ENCODE measurements at places on chromosomes 5 and 9.

GRCh38 chr9:28249424-28249823, 676.1 kb upstream of the C9orf72 start:
- no peak for DNase-seq

DNA sequence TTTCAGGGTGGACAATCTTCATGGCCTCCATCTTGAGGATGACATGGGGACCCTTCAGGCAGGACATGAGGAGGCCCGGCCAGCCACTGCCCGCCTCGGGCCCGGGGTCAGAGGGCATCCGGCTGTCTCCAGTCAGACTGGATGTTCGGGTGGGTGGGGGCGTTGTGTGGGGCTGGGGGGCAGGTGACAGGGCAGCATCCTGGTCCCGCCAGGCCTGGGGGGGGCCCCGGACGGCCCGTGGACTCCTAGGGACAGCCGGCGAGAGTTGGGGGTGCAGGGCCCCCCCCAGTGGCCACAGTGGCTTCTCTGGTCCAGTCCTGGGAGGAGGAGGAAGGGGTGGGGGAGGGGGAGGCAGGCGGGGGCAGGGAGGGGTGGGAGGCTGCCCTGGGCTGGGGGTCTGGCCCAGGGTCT, 940 bp downstream of the RNF208 start:
- no peak for DNase-seq

DNA sequence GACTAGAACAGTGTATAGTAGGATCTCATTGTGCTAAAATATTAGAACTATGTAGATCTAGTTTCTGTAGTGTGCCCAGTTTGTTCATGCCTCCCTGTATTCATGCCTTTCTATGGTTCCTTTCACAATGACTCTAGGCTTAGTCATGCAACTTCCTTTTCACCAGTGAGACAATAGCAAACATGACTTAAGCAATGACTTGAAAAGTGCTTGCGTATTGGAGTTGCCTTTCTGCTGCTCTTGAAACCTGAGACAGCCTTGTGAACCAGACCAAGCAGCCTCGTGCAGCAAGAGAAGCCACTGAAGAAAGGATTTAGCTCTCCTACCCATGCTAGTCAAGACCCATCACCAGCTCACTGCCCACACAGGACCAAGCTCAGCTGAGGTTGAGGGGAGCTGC, 294.5 kb upstream of the TAS2R1 start:
- no peak for DNase-seq

DNA sequence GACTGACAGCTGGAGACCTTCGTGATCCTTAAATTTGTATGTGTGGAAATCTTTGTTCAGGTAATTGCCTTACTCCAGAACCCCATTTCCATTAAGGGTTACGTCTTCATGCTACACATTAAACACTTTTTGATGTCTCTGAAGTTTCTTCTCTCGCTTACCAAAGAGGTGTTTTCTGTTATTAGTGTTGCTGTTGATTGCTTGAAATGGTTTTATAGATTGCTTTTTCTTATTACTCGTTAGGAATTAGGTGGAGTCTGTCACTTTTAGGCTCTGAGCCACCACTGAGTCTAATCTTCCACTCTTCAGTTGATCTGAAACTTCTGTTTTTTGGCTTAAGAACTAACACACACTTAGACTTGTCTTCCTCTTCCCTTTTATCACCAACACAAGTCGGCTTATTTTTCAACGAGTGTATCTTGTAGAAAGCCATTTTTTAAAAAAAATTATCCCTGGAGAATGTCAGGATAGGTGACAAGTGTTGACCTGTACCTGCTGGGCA, 62.2 kb upstream of the PPARGC1B start:
- DNase-seq, result no peak

- DNase-seq, result no peak
Measured at GRCh38 chr9:107455425-107456135, 34.0 kb downstream of the KLF4 start.

GRCh38 chr5:126416266-126416925, 6.8 kb upstream of the GRAMD2B start:
- no peak for DNase-seq

- DNase-seq, result no peak
Measured at GRCh38 chr5:58357799-58358500, 101.9 kb downstream of the PLK2 start.

GRCh38 chr9:89738137-89738932, 133.5 kb downstream of the GADD45G start:
- DNase-seq, result no peak

DNA sequence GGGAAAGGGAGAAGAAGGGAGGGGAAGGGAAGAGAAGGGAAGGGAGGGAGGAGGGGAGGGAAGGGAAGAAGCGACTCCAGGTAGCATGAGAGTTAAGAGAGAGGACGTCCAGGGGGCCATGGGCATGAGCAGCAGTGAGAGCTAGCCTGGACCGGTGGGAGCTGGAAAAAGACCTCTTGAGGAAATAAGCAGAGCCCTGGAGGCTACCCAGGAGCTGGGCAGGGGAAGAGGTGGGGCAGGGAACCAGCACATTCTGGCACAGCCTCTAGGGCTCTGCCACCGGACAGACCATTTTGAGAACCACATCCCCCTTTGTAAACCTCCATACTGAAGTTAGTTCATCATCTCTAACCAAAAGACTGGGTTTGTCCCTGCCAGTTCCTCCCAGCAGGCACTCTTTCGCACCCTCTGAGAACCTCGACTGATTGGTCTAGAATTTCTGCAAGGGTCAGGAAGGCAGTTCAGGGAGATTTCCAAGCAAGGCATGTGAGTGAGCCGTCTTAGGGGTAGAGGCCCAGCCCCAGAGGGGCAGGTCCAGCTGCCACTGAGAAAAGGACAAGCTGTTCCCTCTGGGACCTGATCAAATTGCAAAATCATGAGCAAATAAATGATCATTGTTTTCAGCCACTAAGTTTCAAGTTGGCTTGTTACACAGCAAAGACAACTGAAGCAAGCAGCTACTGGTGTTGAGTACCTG, 11.6 kb downstream of the NAIF1 start:
- DNase-seq, result no peak
